ENCODE measurements at places on chromosomes 12 and 14.

DNA sequence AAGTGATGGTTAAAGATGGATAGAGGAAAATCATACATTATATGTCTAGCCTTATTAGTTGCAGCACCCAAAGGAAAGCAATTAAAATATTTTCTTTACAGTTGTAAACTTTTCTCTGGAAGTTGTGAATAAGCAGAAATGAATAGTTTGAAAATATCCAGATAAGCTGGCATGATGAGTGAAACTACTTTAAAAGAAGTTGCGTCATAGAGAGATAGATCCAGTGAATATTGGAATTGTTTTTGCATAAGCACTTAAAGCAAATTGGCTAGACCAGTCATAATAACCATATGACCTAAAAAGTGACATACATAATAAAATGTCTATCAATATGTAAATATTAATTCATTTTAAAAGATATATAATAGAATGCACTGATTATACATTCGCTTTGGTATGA lies 132.1 kb downstream of the SOX5 start:
- no peak for DNase-seq

GRCh38 chr12:50901685-50902113 lies 50.6 kb upstream of the HIGD1C start:
- DNase-seq: no peak

DNA sequence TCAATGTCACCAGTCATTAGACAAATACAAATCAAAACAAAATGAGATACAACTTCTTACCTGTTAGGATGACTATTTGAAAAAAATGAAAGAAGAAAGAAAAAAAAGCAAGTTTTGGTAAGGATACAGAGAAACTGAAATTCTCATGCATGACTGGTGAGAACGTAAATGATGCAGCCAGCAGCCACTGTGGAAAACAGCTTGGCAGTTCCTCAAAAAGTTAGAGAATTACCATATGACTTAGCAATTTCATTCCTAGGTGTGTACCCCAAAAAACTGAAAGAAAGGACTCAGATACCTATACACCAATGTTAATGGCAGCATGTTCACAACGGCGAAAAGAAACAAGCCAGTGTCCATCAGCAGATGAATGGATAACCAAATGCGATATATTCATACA lies 26.6 kb downstream of the NINJ2 start:
- DNase-seq: no peak

GRCh38 chr12:132197581-132198354 lies 53.5 kb downstream of the NOC4L start:
- no peak for DNase-seq

DNA sequence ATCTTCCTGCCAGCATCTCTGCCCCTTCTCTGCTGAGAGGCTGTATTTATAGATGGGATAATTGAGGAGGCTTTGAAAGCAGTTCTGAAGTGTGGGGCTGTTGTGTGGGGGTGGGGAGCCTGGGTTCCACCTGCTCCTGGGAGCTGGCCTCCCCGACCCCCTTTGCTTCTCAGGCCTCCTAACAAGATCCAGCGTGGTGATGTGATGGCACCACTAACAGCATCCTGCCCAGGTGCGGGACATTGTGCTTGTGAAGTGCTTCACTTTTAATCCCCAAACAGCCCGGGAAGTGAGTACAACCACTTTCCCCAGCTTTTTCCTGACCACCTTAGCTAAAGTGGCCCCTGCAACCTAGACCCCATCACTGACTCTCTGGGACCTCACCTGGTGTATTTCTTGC lies 95.1 kb upstream of the NRXN3 start:
- DNase-seq: no peak

DNA sequence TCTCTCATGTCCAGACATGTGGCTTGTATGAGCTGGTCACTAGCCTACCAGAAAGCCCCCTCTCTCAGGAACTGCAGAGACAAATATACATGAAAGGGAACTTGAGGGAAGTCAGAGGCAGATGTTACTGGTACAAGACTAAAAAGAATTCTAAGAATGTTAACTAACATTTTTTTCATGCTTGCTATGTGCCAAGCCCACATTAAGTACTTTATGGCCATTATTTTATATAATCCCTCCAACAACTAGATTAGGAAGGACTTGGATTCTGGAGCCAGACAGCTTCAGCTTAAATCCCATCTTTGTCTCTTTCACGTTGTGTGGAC lies 24.6 kb downstream of the TTC9 start:
- no peak for DNase-seq

GRCh38 chr12:66692170-66692569 lies 13.3 kb upstream of the GRIP1 start:
- DNase-seq: no peak

DNA sequence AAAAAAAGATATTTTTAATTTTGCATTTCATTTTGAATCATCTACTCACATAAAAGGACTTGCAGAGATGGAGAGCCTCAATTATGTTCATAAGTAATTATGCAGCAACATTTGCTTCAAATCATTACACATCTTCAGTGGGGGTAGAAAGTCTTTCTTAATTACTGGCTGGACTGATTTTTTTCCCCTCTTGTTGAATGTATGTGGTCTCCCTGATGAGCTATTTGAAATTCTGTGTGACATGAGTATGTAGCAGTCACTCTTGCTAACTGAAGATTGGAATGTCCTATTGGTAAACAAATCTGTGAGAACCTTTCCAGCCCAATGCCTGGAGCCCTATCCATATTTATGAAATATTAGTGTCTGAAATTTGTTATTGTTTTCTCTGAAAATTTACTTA lies 139.8 kb downstream of the TMTC2 start:
- DNase-seq: no peak

DNA sequence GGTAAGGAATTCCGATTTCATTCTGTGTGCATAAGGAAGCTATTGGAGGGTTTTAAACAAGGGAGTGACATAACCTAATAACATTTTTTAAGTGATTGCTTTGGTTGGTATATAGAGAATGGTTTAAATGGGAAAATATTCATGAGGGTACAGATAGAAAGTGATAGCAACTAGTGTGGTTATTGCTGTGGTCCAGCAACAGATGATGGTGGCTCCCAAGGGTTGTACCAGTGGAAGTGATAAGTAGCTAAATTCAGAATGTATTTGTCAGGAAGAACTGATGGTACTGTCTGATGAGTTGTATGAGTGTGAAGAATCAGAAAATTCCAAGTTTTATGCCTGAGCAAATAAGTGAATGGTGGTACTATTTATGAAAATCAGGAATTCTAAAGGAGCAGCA lies 2.6 kb upstream of the CNOT2 start:
- no peak for DNase-seq

- DNase-seq: no peak
Observed at GRCh38 chr12:93202688-93203087, 175.0 kb upstream of the NUDT4 start.

DNA sequence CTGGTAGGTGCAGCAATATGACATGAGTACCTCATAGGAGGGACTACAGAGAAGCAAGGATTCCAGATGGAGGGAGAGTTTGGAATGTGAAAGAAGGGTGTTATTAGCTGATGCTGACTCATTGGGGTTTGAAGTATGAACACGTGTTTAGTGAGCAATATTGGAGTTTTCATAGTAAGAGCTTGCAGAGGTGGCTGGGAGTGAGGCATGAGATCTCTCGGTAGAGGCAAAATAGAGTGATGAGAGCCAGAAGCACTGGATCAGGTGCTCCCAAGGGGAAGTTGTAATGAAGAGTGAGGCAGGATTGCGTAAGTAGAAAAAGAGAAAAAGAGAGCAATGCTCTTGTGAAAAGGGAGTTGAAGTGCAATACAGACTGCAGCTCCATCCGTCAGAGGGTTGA lies 42.1 kb downstream of the MGST1 start:
- peak; percentile 33 for DNase-seq

DNA sequence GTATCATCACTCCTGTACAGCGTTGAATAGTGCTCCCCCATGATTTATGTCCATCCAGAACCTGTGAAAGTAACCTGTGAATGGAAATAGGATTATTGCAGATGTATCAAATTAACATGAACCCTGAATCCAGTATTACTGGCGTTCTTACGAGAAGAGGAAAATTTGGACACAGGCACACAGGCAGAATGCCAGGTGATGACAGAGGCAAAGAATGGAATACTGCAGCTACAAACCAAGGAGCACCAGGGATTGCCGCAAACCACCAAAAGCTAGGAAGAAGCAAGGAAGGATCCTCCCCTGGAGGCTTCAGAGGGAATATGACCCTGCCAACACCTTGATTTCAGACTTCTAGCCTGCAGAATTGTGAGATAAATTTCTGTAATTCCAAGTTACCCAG lies 113.5 kb upstream of the EGLN3 start:
- no peak for DNase-seq

GRCh38 chr14:50039734-50040400 lies 76.5 kb downstream of the VCPKMT start:
- no peak for DNase-seq

- no peak for DNase-seq
Observed at GRCh38 chr12:83046019-83046418, 359.3 kb downstream of the TMTC2 start.

DNA sequence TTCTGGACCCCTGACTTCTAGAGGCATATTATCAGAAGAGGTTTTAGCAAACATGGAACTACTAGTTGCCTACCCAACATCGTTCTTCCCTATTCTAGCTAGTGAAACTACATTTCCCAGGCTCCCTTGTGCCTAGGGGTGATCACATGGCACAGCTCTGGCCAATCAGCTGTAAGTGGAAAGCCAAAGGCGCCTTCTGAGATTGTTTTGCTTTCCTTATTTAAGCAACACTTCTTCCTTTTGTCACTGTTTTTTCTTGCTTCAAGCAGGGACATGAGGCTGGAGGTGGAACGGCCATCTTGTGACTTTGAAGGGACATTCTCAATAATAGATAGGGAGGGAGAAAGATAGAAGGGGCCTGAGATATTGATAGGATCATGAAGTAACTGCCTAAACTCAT lies 136.7 kb downstream of the ZNF664 start:
- DNase-seq: no peak

GRCh38 chr12:115010324-115010995 lies 326.5 kb upstream of the TBX3 start:
- no peak for DNase-seq

DNA sequence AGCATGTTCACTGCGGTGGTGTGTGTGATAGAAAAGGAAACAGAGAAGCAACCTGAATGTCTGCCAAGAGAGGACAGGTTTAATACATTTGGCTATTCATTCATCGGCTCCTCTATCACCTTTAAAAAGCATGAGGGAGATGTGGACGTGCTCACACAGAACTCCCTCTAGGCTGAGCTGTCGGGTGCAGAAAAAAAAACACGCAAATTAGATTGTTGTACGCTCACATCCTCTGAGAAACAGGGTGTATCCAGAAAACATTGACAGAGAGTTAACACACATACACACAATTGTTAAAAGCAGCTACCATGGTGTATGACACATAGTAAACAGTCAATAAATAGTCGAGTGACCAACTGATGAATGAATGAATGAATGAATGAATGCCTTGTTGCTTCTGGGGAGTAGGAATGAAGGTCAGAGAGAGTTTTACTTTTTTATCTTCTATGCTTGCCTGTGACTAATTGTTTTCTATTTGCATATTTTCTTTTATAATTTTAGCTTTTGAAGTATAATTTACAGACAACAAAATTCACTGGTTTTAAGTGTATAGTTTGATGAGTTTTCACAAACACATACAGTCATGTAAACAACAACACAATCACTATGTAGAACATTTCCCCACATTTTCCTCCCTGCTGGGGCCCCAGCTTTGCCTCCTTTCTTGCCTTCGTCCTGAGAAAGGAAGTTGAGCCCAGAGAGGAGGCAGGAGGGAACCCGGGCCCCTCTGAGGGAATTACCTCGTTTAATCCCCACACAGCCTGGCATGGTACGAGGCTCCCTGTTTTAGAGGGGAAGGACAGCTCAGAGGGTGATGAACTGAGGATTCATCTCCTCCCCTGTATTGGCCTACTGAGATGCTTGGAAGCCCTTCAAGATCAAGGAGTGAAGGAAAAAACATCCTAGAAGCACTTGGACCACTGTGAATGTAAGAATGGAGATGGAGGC lies 19.7 kb upstream of the FAM222A start:
- DNase-seq: no peak

- DNase-seq: no peak
Observed at GRCh38 chr14:69615121-69615495, 3.7 kb downstream of the SUSD6 start.

GRCh38 chr12:71748081-71748850 lies 6.4 kb upstream of the RAB21 start:
- DNase-seq: no peak

DNA sequence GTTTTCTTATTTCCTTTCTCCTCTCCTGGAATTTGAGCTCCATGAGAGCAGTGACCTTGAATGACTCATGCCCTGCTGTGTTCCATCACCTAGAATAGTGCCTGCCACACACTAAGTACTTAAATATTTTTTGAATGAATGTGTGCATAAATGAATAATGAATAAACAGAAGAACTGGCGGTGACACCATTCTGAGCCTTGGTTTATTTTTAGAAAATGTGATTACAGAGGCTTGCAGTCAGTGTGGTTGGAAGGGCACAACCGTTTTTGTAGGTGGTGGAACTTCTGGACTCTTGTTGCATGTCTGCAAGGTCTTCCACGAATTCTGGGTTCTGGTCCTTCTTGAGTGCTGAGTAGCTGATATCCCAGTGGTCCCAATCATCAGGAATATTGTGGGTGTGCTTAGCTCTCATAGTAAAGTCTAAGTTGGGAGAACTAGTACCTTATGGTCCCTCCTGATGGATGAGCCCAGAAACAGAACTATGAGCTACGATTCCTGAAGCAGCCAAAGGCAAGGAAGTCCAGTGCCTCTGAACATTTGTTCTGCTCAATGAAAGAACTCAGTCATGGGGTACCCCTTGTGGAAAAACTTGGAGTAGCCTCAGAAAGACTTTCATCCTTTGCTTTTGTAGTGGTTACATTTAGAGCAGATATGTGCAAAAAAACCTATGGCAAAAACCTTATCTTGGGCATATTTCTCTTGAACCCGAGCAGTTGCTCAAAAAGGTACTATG lies 28.8 kb upstream of the BHLHE41 start:
- no peak for DNase-seq

- no peak for DNase-seq
Observed at GRCh38 chr12:123231931-123232330, 1.0 kb downstream of the MPHOSPH9 start.

DNA sequence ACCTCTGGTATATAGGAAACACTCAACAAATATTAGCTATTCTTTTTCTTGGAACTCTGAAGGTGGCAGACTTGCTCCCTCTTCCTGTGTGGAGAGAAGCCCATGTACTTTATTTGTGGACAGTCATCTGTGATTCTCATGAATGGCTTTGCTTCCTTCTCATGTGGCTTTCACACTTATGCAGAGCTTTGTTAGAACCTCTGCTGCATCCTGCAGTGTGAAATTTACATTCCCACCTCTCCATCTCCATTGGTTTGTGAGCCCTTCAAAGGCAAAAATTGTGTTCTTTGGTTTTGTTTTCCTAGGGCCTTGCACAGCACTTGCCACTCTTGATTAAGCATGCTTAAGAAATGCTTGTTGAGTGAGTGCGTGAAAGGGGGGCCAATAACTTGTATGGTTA lies 51.9 kb downstream of the BICD1 start:
- DNase-seq: no peak

- DNase-seq: no peak
Observed at GRCh38 chr12:5466521-5466960, 34.6 kb downstream of the NTF3 start.
